ENCODE measurements at places on chromosomes 4 and X.

DNA sequence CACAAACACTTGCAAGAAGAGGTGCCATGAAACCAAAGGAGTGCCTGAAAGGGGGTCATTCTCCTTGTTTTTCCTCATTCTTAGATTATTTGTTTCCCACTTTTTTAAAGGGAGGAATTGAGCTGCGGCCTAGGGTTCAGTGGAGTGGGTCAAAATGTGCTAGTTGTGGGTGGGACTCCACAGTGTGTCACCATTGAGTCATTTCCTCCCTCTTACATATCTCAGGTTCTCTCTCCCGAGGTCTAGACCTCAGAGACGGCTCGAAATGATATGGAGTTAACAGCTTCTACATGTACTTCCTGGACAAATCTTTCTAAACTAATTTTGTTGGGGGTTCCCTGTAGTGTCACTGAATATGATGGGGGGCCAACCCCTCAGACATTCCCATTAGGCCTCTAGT lies 328.4 kb upstream of the SPANXN1 start:
- DNase-seq: no peak

DNA sequence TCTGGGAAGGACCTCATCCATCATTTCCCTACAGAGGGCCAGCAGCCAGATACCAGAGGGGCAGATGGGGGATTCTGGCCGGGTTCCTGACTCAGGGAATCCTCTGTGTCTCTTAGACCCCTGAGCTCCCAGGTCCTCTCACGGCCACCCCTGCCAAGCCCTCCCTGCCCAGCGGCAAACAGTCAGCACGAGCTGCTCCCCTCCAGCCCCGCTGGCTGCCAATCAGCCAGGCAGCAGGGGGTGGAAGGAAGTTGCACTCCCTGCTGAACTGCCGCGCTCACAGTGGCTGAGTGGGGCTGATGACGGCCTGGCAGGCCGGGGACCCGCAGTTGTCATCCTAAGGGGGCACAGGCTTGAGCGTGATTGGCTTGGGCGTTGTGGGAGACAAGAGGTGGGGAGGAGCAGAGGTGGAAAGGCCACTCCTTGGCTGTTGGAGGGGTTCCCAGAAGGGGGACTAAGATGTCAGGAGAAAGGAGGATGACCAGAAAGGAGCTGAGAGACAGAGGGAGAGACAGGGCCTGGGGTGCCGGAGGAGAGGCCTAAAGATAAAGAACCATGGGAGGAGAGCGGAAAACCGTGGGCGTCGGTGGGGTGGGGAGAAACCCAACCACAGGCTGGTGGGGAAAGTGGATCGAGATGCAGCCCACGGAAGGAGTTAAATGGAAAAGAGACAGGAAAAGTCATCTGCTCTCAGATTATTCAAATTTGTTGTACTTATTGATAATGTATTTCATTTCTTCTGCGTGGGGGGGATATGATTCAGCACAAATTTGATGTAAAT lies 4.4 kb upstream of the CCDC149 start:
- DNase-seq: no peak

- DNase-seq: no peak
Measured at GRCh38 chr4:187962926-187963325, 32.6 kb upstream of the ZFP42 start.

- no peak for DNase-seq
Measured at GRCh38 chrX:18961686-18962085, 22.2 kb downstream of the PHKA2 start.

DNA sequence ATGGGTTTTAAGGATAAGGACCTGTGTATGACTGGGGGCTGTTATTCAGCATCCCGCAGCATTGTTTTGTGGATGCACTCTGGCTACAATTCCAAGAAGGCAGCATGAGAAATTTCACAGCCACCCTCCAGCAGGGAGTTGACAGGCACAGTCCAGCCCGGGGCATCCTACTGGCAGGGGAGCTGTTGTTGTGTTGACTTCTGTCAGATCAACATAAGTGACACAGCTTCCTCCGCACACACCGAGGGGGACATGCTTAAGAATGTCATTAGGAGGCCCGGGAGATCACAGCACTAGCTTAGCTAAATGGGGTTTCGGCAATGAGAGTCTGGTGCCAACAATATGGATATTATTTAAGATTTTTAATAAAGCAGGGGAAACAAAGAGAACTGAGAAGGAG lies 326.5 kb downstream of the ASMT start:
- DNase-seq: no peak

DNA sequence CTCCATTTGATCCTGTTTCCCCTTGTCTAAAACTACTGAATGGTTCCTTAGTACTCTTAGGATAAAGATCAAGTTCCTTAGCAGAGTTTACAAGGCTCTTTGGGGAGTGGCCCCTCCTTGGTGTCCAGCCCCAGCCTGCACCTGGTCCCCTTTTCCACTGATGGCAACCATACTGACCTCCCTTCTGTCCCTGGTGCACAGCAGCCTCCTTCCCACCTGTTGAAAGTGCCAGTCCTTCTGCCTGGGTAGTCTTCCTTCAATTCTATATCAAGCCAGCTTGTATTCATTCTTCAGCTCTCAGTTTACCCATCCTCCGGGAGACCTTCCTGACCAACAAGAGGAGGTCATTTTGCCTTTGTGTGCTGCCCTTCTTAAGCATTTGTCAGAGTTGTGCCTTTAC lies 30.4 kb upstream of the NMU start:
- no peak for DNase-seq

DNA sequence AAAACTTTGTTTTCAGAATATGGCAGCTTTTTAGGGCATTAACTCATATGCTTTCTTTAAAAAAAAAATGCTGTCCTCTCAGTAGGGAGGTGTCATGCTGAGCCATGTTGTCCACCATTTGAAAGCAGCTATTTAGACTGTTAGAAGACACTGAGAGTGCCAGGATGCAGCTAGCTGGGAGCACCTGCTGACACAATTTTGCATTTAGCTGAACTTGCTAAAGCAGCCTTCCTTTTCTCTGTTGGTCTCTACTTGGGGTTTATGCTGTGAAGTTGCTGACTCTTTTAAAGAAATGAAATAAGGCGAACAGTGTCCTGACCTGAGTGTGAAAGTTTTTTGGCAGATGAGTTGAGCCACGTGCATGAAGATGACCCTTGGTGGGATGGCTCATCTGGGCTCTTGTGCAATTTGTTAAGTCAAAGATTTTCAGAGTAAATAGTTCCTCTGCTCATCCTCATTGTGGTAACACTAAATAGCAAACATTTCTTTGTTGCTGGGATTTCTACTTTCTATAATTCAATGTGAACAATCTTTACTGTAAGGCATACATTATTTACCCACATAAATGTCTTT lies 64.5 kb downstream of the CDS1 start:
- DNase-seq: no peak

GRCh38 chr4:185011408-185011807 lies 6.9 kb upstream of the HELT start:
- DNase-seq: no peak

DNA sequence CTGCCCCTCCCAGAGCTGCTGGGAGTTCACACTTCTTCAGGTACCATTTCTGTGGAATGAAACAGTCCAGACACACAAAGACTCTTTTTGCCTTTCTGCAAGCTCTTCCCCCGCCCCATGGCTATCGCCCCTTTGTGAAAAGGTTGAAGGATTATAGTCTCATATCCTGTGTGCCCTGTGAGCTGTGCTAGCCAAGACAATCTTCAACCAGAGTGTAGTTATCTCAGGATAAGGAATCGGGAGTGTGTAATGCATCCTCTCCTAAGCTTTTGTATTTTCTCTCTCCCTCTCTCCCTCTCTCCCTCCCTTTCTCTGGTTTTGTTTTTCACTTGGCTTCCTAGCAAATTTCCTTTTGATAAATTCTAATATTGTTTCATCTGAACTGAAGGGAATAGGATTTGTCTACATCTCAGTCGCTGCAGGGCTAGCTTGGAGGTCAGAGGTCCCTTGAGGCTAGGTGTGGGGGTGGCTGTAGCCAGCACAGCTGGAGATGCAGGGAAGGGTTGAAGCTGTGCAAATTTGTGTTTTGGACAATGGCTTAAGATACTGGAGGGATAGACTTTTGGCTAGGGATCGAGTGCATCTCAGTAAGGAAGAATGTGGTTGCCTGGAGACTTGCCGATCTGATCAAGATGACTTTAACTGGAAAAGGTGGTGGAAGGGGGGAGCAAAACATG lies 74.6 kb upstream of the NALF2 start:
- DNase-seq: no peak

GRCh38 chr4:171710743-171711142 lies 102.5 kb upstream of the GALNTL6 start:
- DNase-seq: no peak

All from stimulated activated naive B cell treated with anti-CD40 and anti-IgM and Interleukin-4, amounts not matched to agents 10 μg/mL and 1 μg/mL and 100 μg/mL, for 72 hours (primary cell).